ENCODE measurements at places on chromosomes 13 and 19.

- DNase-seq, result no peak
These were observed 11.5 kb downstream of the ZBTB7A start for GRCh38 chr19:4055209-4055552.

- no peak for DNase-seq
These were observed 125.5 kb downstream of the TBC1D4 start for GRCh38 chr13:75356421-75356820.

- DNase-seq, result no peak
These were observed 159.5 kb upstream of the SOX1 start for GRCh38 chr13:111907341-111907880.

DNA sequence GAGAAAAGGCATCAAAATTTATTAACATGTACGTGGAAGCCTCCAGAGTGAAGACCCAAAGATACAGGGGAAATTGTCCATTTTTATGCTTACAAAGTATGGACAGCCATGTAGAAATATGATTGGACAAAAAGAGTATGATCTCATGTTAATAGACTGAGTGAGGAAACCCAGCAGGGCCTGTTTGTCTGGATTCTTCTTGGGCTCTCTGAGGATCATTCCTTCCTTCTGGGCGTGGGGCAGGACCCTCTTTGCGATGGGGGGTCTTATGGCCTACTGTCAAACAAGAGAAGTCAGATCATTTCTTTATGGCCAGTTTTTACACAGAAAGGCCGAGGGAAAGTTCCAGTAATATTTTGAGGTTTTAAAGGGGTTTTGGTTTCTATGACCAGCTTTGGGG lies 110.8 kb downstream of the ESD start:
- no peak for DNase-seq

- peak; percentile 88 for DNase-seq
These were observed 33.5 kb downstream of the FAM216B start for GRCh38 chr13:42814868-42815267.

DNA sequence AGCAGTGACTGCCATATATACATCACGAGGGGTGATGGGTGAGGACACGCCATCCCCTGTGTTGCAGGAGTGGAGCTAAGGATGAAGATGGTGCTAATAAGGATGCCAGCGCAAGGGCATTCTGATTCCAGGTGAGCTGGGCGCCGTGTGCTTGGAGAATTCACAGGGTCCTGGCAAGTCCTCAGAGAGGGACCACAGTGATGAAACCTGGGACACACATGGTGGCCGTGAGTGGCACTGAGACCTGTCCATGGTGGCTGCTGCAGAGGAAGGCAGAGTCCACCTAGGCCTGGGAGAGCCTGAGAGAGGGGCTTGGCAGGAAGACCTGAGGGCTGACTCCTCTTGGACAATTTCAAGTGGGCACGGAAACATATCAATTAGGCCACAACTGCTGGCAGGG lies 65.2 kb downstream of the RFX2 start:
- DNase-seq, result no peak

- no peak for DNase-seq
These were observed 10.0 kb downstream of the PKN1 start for GRCh38 chr19:14442891-14443631.

DNA sequence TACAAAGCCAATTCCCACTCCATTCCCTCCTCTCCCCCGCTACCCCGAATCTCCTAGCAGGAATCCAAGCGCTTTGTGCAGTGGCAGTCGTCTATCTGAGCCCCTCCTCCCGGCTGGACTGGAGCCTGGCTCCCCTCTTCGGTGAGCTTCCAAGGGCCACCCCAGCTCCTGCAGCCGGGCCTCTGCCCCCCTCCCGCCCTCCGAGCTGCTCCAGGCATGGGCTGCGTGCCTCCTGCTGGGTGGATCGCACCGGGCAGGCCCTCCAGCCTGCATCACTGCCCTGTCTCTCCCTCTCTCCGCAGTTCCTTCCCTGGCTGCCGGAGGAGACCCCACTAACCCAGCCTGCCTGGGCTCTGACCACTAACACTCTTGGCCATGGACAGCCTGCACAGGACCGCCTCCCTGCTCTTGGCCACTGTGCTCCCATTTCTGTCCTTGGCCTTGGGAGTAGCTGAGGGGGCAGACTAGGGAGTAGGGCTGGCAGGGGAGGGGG lies 12.9 kb upstream of the LENG8 start:
- DNase-seq, result no peak

- no peak for DNase-seq
These were observed 236.7 kb upstream of the CSNK1A1L start for GRCh38 chr13:37342205-37342604.

DNA sequence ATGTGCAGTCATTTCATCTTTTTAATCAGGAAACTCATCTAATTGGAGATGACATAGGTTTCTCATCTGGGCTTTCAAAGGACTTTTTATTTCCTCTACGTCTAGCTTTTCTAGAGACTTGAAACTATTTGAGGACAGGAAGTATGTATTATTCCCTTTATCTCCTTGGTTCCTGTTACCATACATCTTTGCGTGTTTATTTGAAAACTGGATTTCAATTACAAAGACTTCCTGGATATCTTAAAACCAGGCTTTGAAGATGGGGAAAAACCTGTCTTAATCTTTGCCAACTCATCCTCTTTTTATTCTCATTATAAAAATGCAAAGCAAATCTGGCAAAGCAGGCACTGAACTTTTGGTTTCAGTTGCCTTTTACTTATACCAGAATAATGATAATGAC lies 130.5 kb downstream of the LMO7 start:
- no peak for DNase-seq

DNA sequence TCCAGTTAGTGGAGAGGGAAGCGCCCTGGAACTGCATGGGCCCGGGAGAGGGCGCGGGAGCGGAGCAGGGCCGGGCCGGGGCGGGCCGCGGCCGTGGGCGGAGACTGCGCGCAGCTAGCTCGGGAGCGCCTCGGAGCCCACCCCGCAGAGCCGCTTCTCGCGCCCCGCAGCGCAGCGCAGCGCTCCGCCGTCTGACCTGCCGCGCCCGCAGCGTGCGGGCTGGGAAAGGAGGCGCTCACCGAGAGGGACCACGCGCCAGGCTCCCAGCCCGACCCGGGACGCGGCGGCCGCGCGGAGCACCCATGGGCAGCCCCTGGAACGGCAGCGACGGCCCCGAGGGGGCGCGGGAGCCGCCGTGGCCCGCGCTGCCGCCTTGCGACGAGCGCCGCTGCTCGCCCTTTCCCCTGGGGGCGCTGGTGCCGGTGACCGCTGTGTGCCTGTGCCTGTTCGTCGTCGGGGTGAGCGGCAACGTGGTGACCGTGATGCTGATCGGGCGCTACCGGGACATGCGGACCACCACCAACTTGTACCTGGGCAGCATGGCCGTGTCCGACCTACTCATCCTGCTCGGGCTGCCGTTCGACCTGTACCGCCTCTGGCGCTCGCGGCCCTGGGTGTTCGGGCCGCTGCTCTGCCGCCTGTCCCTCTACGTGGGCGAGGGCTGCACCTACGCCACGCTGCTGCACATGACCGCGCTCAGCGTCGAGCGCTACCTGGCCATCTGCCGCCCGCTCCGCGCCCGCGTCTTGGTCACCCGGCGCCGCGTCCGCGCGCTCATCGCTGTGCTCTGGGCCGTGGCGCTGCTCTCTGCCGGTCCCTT lies at the start of gene MLNR:
MLNR (plus strand) TSS at position 303 of the 820 bp plus-strand sequence; CDS start at position 303, 0 bp downstream.
- peak; percentile 33 for DNase-seq

- no peak for DNase-seq
These were observed 53.8 kb downstream of the KCTD12 start for GRCh38 chr13:76832258-76832988.

All from fibroblast of lung (primary cell).